ENCODE measurements at places on chromosomes 2 and 18. TPM values are rescaled to one million over a fixed set of nuclear protein-coding genes. Genes with fewer than 3 reads are reported as not detected.

GRCh38 chr2:23145460-23145859, 239.5 kb upstream of the KLHL29 start:
- DNase-seq = no peak

DNA sequence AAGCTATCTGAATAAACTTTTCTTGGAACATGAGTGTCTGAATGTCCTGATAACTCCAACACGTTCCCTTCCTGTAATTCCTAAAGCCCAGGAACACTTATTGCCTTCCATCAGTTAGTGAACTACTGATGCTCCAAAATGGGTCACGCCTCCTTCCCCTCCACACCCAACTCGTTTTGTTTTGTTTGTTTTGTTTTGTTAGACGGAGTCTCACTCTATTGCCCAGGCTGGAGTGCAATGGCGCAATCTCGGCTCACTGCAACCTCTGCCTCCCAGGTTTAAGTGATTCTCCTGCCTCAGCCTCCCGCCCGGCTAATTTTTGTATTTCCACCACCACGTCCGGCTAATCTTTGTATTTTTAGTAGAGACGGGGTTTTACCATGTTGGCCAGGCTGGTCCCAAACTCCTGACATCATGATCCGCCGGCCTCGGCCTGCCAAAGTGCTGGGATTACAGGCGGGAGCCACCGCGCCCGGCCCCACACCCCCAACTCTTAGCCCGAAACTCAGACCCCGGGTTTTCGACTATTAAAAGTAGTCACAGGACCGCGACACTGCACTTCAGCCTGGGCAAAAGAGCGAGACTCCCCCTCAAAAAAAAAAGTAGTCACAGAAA, 774 bp downstream of the IER3IP1 start:
- peak; percentile 7 for DNase-seq

GRCh38 chr2:56449449-56449860, 265.7 kb downstream of the CCDC85A start:
- no peak for DNase-seq

Gene AKAIN1
- polyA plus RNA-seq = not detected

DNA sequence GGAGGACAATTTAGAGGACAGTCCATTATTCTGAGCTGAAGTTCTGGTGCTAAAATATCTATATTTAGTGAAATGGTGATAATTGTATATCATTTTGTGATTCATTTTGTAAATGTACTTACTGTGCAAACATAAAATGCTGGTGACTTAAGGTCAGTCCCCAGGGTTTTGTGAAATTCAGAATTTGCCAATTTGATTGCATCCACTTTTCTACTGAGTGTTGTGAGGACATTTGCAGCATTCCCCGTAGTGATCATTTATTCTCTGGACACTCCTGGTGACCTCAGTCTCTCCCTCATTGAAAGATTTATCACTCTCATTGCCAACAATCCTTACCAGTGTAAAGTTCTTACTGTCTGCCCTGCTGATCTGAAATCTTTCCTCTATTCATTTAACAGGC, 98.2 kb downstream of the SOCS6 start:
- DNase-seq = no peak

Gene ANKRD30BL
- 0.05 TPM for polyA plus RNA-seq

DNA sequence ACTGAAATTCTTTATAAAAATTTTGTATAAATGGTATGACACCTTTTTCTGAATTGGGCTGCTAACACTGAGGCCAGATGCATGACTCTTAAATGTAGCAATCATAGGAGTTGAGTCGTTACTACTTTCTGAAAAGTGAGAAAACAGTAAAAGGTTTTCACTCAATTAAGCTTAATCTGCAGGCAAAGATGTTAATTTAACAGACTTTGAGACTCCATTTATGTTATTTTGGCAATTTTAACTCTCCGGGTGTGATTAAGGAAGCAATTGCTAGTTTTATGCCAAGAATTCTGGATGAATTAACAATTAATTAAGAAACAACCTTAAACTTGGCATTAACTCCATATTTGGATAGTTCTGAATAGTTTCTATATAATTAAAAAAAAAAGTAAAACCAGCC, 104.3 kb downstream of the AGPS start:
- DNase-seq = no peak

DNA sequence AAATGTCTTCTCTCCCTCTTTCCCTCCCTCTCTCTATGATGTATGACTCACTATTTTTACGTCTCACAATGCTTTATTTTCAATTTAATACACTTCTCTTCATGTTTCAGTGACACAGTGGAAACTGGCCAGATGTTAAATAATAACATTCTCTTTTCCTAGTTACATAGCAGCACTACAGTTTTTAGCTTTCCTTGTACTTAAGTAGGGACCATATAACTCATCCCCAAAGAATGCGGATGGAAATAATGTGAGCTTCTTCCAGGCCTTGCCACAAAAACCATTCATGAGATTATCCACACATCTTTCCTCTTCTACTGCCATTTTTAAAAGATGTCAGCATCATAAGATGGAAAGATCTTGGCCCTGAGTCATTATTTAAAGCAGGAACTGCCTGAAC, 789.4 kb downstream of the LRP1B start:
- DNase-seq = peak; percentile 73

DNA sequence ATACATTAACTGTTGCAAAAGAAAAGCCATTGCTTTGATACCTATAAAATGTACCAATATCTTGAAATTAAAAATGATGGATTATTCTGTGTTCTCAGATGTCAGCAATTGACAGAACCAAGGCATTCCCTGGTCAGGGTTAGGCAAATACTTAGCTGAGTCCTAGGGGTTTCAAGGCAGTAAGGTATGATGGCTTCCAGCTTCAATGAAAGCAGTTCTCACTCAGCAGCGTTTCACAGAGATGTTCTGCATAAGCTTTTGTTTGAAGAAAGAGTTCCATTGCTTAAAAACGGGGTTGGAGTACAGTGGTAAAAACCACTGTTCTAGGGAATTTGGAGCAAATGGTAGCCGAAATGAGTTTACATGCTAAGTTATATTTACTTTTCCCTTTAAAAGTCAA, 17.0 kb upstream of the KANSL1L start:
- no peak for DNase-seq

Data from muscle of leg (tissue), 16 donors.